Skeletal muscle cell (primary cell): ENCODE measurements at places on chromosomes 5 and 9.

- peak; percentile 53 for DNase-seq
Measured at GRCh38 chr9:22342491-22343217, 104.0 kb upstream of the DMRTA1 start.

GRCh38 chr9:69130456-69131441, 43.3 kb upstream of the TJP2 start:
- peak; percentile 65 for DNase-seq

DNA sequence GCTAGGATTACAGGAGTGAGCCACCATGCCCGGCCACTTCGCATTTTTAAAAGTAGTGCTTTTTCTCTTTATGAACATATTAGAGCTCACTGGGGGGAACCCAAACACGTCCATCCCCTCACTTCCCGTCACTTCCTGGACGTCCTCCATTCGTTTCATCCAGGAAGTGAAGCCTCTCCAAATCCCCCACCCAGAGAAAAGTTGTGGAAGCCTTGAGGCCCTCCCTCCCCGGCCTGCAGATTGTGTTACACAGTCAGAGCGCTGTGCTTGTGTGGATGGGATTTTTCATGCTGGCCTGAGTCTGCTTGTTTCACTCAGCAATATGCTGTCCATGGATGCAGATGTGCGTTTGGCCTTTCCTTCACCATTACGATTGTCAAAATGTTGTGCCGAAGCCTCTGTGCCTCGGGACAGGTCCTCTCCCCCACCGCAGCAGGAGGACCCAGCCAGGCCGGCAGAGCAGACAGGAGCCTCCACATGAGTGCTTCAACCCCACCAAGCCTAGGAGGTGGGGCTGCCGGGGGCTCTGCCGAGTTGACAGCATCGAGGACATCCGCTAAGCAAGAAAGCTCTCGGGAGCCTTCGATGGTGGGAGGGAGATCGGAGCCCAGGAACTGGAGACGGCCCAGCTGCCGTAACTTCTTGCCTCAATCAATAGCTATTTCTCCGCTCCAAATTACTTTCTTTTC, 121.6 kb upstream of the PPP1R26 start:
- DNase-seq: no peak

DNA sequence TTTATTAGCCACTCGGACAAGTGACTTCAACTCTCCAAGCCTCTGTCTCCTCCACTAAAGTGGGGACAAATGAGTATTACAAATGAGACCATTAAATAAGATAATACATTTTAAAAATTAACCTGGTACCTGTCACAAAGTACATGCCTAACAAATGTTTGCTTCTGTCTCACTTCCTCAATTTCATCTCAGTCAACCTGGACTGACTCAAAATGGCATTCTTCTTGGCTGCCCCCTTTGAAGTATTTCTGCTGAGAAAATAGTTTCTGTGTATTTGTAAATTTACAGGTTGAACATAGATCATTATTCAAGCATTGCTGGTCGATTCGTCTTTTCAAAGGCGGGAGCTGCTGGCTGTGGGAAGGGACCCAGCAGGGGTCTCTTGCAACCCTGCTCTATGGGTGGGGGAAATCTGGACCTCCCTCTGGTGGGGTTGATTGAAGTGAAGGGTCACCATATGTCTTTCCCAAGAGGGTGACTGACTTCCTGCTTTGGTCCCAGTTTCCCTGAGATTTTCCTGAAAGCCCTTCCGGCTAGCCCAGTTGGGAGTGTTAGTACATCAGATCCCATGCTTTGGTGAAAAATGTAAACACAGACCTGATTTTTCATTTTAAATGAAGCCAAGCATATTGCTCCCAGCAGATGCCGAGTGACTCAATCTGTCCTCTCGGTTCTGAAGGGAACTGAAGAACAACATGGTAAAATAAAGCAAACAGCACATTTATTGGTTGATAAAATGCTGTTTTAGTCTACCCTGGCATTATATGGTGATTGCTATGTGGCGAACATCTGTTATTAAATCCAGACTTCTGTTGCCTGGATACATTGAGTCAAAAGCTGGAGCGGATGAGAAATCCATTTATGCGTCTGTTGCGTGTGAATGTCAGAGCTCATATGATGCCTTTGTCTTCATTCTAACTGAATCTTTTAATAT, 73.0 kb downstream of the KCNIP1 start:
- no peak for DNase-seq

DNA sequence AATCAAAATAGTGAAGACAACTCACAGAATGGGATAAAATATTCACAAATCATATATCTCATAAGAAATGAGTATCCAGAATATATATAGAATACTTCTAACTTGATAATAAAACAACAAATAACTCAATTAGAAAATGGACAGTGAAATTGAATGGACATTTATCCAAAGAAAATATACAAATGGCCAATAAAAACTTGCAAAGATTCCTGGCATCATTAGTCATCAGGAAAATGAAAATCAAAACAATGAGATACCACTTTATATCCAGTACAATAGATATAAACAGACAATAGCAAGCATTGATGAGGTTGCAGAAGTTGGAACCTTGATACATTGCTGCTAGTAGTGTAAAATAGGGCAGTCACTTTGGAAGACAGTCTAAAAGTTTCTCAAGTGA, 12.8 kb upstream of the TLR4 start:
- DNase-seq: no peak

- DNase-seq: peak; percentile 30
Measured at GRCh38 chr5:141369994-141370848, at the start of gene PCDHGB3. Gene PCDHGB3, plus strand, starts transcription at chr5:141370242. Its CDS starts 153 bp downstream, at chr5:141370395.

DNA sequence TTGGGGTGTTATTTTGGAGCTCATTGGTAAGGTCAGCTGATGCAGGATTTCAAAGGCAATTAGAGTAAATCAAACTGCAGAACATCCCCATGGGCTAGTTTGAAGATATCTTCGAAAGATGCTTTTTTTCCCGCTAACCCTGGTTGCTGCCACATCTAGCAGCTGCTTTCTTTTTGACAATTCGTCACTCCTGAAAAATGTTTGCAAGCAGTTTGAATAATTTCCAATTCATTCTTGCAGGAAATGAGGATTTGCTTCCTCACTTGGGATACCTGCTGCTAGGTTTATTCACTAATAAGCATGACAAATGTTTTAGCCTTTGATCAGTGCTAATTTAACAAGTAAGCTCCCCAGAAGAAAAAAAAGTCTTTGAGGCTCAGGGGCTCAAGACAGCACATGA, 649.6 kb upstream of the RORB start:
- DNase-seq: no peak

DNA sequence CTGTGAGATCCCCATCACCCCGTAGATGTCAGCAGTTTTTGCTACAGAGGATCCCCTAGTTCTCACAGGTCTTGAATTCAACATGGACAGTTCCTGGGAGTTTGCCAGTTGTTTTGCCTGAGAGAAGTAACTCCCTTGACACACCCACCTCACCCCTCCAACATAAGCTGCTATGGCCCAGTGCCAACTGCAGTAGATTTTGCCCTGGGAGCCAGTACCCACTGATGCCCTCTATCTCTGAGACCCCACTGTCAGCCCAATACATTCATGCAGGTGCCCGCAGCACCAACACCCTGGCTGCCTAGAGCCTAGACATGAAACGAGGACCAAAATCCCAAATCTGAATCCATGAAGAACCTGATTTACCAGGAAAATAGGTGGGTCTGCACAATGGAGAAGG, 583.9 kb upstream of the CTNND2 start:
- no peak for DNase-seq

DNA sequence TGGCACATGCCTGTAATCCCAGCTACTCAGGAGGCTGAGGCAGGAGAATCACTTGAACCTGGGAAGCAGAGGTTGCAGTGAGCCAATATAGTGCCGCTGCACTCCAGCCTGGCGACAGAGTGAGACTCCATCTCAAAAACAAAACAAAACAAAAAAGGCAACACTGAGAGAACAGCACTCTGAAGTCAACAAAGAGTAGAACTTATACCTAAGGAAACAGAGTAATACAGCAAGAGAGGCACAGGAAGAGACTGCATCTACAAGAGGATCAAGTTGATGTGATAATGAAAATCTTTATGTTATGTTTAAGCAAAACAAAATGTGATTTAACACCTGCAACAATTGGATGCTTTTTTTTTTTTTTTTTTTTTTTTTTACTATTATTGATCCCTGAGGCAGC, 33.1 kb downstream of the FYB1 start:
- no peak for DNase-seq

- DNase-seq: no peak
Measured at GRCh38 chr5:42595597-42595996, 161.0 kb upstream of the CCDC152 start.
